ENCODE measurements at places on chromosomes 3 and 15. TPM values are rescaled to one million over a fixed set of nuclear protein-coding genes. Genes with fewer than 3 reads are reported as not detected.

GRCh38 chr15:100529556-100529955 lies 806 bp upstream of the CERS3 start:
- DNase-seq, result no peak

DNA sequence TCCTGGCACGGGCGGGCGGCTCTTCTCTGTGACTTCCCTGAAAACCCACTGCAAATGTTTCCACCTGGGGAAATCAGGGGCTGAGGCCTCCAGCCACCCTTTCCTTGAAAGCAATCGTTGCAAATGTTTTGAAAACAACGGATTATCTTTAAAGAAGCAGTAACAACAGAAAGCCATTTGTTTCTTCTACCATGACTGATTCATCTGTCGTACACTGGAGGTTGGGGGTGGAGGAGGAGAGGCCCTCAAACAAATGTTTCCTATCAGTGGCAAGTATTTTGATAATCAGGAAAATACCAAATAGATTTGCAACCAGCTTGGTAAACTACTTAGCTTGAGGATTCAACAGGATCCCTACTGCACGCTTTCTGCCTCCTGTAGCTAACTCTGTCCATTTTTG lies 114.9 kb downstream of the PDZRN3 start:
- DNase-seq, result no peak

DNA sequence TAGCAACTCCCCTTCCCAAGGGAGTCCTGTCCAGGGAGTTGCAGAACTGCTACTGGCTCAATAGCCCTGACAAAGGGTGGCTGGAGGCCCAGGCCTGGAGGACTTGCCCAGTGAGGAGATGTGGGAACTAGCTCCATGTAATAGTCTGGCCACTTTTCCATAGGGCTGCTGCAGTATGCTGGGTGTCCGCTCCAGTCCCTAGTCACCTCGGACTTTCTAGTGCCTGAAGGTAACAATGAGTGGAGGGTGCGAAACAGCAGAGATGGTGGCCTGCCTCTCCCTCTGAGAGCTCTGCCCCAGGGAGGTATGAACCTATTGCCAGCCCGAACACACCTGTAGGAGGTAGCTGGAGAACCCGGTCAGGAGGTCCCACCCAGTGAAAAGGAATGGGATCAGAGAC lies 42.0 kb upstream of the GCSAM start:
- no peak for DNase-seq

- no peak for DNase-seq
Observed at GRCh38 chr3:48367201-48367600, 4.8 kb upstream of the FBXW12 start.

The CAV3 gene
- total RNA-seq, result not detected
